Activated T-helper 1 cell treated with anti-CD3 and anti-CD28 coated beads, Interleukin-2, amount 50 U/mL, for 16 hours (primary cell): ENCODE measurements at places on chromosomes 11 and 22.

- DNase-seq, result no peak
These were observed 15.0 kb upstream of the MOB2 start for GRCh38 chr11:1501421-1502167.

- DNase-seq, result no peak
These were observed 368.5 kb downstream of the MN1 start for GRCh38 chr22:27433099-27433498.

GRCh38 chr11:64854534-64855502 lies 10.4 kb upstream of the CDC42BPG start:
- no peak for DNase-seq

GRCh38 chr11:65486570-65487466 lies 12.0 kb upstream of the MALAT1 start:
- no peak for DNase-seq

GRCh38 chr22:45308957-45309421 lies 745 bp upstream of the FAM118A start:
- no peak for DNase-seq

GRCh38 chr11:47351156-47352126 lies 1.1 kb downstream of the MYBPC3 start:
- DNase-seq, result no peak

- no peak for DNase-seq
These were observed 15.7 kb downstream of the SNU13 start for GRCh38 chr22:41672780-41673509.

DNA sequence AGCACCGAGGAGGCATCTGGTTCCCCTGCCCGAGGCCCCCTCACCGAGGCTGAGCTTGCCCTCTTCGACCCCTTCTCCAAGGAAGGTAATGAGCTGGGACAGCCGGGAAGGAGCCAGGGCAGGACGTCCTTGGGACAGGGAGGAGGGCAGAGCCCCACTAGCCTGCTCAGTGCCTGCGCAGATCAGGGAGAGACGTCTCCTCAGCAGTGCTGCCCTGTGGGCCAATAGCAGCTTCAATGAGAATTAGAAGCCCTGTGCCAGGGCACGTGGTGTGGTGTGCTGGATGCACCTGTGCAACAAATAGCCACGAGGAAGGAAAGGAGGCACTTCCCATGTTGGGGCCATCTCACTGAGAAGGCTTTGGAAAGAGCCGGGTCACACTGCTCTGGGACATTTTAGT lies 5.4 kb upstream of the SAC3D1 start:
- no peak for DNase-seq
